ENCODE measurements at places on chromosomes 3 and 15. TPM values are rescaled to one million over a fixed set of nuclear protein-coding genes. Genes with fewer than 3 reads are reported as not detected.

PRR20G gene
- not detected for total RNA-seq

CCDC54 gene
- not detected for total RNA-seq

PROS1 gene
- 6.5 TPM for total RNA-seq

LEO1 gene
- total RNA-seq, result 15.1 TPM

GHRL gene
- not detected for total RNA-seq

EPB42 gene
- total RNA-seq, result not detected

CP gene
- total RNA-seq, result 0.59 TPM

MYLK gene
- total RNA-seq, result 3.1 TPM

ALPK3 gene
- 0.81 TPM for total RNA-seq

PAQR5 gene
- 3.8 TPM for total RNA-seq

HHLA2 gene
- not detected for total RNA-seq

LDHAL6B gene
- not detected for total RNA-seq

CLEC3B gene
- total RNA-seq, result not detected

VPS8 gene
- total RNA-seq, result 20.3 TPM

TMEM44 gene
- total RNA-seq, result 9.8 TPM

ZIC1 gene
- total RNA-seq, result 2.0 TPM

RBMS3 gene
- total RNA-seq, result 9.4 TPM

CFAP91 gene
- total RNA-seq, result 1.8 TPM

PLSCR2 gene
- 5.1 TPM for total RNA-seq

ABI3BP gene
- not detected for total RNA-seq

STRA6 gene
- total RNA-seq, result 10.3 TPM

FOXB1 gene
- 32.7 TPM for total RNA-seq

FANCD2 gene
- total RNA-seq, result 77.5 TPM

ATP10A gene
- 1.4 TPM for total RNA-seq

CIB2 gene
- 64.5 TPM for total RNA-seq

SCN10A gene
- total RNA-seq, result not detected

KBTBD8 gene
- 6.7 TPM for total RNA-seq

INTS14 gene
- total RNA-seq, result 35.8 TPM

SOX14 gene
- total RNA-seq, result 1.2 TPM

UBA7 gene
- 0.55 TPM for total RNA-seq

ZNF660 gene
- total RNA-seq, result 2.6 TPM

C3orf38 gene
- 17.3 TPM for total RNA-seq

GOLGA6L2 gene
- not detected for total RNA-seq

PRSS50 gene
- 0.07 TPM for total RNA-seq

GOLGA6A gene
- 4.7 TPM for total RNA-seq

FILIP1L gene
- total RNA-seq, result 0.30 TPM

SEMA3G gene
- total RNA-seq, result 2.2 TPM

OXSM gene
- total RNA-seq, result 7.3 TPM

PRRT3 gene
- total RNA-seq, result 6.8 TPM

CFAP100 gene
- total RNA-seq, result 1.5 TPM

OR4M2 gene
- not detected for total RNA-seq

ZNF620 gene
- 8.8 TPM for total RNA-seq

GPR62 gene
- total RNA-seq, result not detected

COL6A5 gene
- total RNA-seq, result not detected

DYNC1LI1 gene
- total RNA-seq, result 57.2 TPM

LOXL1 gene
- total RNA-seq, result 11.8 TPM

LMAN1L gene
- total RNA-seq, result not detected

FAM43A gene
- 5.0 TPM for total RNA-seq

CD276 gene
- total RNA-seq, result 136 TPM

GPR149 gene
- total RNA-seq, result not detected

MAPKBP1 gene
- 8.2 TPM for total RNA-seq

GRK7 gene
- 0.04 TPM for total RNA-seq

Data from H7 (cell line).